ENCODE measurements at places on chromosomes 1 and 21.

DNA sequence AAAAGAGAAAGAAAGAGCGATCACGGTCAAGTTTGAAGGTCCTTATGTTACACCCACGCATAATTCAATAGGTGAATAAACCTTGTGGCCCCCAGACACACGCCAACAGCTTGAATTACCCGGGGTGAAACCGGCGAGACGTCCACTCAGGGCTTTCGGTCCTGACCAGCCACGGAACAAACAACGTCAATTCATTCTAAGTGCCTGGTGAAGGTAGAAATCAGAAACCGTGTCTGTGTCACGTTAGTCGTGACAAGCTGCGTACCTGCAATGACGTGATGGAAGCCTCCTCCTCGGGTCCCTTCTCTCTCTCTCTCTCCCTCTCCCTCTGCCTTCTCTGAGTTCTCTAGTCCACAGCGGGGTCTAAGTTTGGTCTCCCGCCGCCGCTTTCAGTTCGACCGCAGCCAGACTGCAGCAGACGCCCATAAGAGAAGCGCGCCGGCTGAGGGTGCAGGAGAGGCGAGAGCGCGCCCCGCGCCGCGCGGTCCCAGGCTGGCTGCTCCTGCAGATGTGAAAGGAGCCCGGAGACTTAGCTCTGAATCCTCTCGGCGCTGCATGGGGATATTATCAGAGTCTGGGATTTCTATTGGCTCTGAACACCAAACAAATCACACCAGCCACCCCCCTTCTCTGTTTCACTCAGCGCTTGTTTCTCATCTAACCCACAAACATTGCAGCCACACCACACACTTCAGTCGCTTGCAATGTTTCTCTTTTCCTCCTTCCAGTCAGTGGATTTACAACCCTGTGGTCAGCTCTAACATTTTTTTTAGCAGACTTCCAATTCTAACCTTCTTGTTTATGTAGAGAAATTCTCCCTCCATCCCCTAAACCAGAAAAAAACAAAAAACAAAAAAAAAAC, at the start of gene GREM2:
GREM2 (minus strand) TSS at position 537 of the 862 bp plus-strand sequence. CDS start 118,680 bp downstream, outside the sequence.
- peak; percentile 91 for DNase-seq

DNA sequence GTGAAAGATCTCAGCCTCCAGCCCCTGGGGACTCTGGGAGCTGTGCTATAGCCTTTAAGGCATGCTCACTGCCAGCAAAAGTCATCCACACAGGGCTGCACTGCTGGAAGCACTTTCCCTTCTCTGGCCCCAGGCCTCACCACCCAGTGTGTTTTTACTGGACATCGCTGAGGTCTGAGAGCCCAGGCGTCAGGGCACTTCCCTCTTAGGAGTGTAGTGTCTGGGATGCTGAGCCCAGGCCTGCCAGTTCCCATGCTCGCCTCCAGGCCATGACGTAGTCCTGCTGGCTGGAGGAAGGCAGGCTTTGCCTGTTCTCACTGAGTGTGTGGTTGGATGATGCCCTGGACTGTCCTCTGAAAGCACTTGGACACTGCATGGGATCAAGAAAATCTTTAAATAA, 101.2 kb downstream of the GDAP2 start:
- DNase-seq, result peak; percentile 84

- no peak for DNase-seq
Observed at GRCh38 chr1:35633547-35633946, 7.8 kb downstream of the PSMB2 start.

- peak; percentile 57 for DNase-seq
Observed at GRCh38 chr21:45078877-45079281, 4.5 kb downstream of the ADARB1 start.

GRCh38 chr1:206489980-206490770, 17.2 kb upstream of the RASSF5 start:
- no peak for DNase-seq

DNA sequence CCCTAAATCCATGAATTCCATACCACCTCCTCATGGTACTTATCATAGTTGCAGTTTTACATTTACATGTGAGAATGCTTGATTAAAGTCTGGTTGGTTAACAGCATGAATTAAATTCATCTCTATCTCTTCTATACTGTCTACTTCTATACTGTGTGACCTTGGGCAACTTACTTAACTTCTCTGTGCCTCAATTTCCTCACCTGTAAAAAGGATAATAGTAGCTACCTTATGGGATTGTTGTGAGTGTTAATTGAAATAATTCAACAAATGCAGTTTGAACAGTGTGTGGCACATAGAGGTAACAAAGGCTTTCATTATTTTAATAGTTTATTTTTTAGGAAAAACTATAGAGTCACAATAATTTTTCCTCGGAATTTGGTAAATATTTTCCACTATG, 231.3 kb downstream of the RRAGC start:
- DNase-seq, result no peak

DNA sequence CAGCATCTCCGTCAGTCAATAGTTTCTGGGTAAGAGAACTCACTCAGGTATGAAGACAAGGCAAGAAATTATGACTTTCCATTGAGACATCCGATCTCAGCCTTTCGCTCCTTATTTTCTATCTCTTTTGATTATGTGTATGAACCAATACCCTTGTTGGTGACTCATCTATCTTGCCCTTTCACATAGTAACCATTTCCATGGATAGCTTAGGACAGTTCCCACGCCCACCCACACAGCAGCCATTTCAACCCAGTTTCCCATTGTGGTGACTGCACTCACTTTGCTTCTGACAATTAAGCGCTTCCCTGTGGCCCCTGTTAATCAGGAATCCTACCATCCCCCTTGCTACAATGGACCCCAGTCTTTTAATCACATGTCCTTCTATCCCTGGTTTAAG, 210.6 kb upstream of the ADGRL2 start:
- DNase-seq, result peak; percentile 28

GRCh38 chr1:1191734-1192133, 14.7 kb downstream of the TNFRSF18 start:
- DNase-seq, result no peak

DNA sequence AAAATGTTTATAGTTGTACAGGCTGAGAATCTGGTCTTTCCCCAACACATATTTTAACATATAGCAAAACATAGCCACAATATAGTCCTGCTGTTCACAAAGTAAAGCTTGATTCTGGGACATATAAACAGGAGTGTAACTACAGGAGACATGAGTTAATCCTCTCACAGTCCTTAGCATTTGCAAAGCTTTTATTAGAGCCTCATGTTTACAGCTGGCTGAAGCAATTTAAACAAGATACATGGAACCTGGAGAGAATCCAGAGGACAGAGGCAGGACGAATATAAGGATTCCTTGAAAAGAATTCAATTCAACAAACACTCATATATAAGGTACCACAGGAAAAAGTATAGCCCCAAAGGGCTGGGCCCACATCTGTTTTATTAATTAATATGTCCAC, 163.4 kb downstream of the ADGRL4 start:
- DNase-seq, result no peak

DNA sequence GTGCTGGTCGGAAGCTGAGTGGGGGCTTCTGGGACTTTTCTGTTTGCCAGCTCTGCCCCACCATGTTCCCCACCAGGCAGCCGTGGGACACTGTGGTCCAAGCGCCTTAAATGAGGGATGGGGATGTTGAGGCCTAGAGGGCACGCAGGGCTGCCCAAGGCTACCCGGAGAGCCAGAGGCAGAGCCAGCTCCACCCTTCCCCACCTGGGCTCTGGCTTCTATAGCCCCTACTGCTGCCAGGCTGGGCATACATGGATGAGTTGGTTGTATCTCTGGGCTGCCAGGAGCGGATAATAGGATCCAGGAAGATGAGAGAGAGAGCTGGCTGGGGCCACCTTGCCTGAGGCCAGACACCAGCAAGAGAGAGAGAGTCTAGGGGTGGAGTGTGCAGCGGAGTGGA, 49.4 kb downstream of the PTPRU start:
- DNase-seq, result no peak

DNA sequence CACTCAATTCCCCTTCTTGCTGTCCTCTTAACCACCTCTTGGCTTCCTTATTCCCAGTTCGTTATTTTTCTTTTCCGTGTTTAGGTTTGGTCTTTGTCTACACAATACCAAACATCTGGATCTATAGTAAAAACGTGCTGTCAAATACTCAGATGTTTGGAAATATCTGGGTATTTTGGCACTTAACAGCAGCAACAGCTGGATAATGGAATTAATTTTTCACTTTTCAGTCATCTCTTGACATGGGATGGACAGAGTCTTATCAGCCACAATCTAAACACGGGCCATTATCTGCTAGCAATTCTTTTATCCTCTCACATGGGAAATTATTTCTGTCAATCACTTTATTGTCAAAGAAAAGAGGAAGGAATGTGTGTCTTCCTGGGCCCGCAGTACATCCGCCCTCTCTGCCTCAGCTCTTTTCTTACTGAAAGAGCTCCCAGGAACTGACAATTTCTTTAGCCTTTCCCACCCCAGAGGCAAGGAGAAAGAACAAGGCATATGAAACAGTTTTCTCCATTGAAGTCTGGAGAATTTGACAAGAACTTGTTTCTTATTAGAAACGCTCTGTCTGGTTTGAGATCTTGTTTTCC, 13.4 kb downstream of the NHLH2 start:
- DNase-seq, result no peak

GRCh38 chr21:42080788-42081083, 9.6 kb downstream of the UMODL1 start:
- DNase-seq, result peak; percentile 92

GRCh38 chr1:84505493-84506001, 639 bp upstream of the SPATA1 start:
- peak; percentile 11 for DNase-seq

GRCh38 chr1:78279051-78279450, 211.7 kb upstream of the PTGFR start:
- DNase-seq, result peak; percentile 96

GRCh38 chr1:211576717-211577116, 2.2 kb downstream of the SLC30A1 start:
- no peak for DNase-seq

- DNase-seq, result no peak
Observed at GRCh38 chr1:7590426-7590790, 180.7 kb upstream of the VAMP3 start.

Data from skeletal muscle cell (primary cell).